Right ventricle myocardium superior (tissue), 1 donor: ENCODE measurements at places on chromosomes 12 and 14. TPM values are rescaled to one million over a fixed set of nuclear protein-coding genes. Genes with fewer than 3 reads are reported as not detected.
A peak's percentile ranks its signal among the peaks of the same experiment; 100 is the strongest.

The KCNK13 gene
- total RNA-seq = 4.7 TPM

The FAM222A gene
- total RNA-seq = 25.0 TPM

The AICDA gene
- not detected for total RNA-seq

The ADGRD1 gene
- 86.1 TPM for total RNA-seq

The RASSF9 gene
- total RNA-seq = 4.5 TPM

The PIWIL1 gene
- not detected for total RNA-seq

The NFATC4 gene
- 25.6 TPM for total RNA-seq

The HOXC10 gene
- total RNA-seq = not detected

The KCNC2 gene
- total RNA-seq = not detected

The ASCL1 gene
- total RNA-seq = not detected

The DAZAP2 gene
- 124 TPM for total RNA-seq

The MFAP5 gene
- 45.9 TPM for total RNA-seq

DNA sequence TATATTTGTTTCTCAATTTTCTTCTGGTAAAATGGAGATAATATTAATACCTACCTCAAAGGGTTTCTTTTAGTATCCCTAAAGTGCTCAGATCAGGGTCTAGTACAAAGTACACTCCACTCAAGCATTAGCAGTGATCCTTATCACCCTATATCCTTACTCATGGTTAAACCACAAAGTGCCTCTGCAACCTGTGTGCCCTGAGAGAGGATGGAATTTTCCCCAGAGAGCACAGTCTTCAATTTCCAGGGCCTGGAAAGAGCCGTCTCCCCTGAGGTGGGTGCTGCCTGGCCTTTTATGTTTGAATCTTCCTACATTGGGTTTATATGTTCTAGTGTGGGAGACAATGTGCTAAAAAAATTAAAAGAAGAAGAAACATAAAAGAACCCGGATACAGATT, 183.1 kb upstream of the FBXO33 start:
- DNase-seq = no peak

DNA sequence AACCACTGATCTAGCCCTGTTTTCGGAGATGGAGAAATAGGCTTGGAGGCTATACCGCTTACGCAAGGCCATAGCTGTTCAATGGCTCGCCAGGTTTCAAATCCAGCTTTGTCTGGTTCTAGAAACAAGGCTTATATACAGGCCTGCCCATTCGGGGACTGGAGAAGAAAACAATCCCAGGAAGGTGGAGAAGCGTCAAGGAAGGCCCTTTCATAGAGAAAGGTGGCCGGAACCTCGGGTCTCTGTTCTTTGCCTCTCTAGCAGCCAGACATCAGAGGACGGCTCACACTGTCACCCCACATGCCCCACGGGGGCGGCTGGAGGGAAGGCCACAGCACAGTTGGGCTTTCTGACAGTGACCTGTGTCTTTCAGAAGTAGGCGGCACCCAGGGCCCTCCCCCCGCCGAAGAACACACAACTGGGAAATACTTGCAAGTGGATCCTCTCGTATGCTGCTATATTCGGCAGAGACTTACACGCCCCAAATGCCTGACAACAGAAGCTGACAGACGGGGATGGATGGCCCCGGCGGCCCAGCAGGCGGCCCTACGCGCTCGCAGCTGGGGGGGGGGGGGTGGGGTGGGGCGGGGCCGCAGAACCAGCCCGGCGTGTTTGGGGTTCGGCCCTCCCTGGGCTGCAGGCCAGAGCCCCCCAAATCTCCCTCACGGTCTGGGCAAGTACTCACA, 4.5 kb upstream of the SETD1B start:
- peak; percentile 85 for DNase-seq

- no peak for DNase-seq
Observed at GRCh38 chr12:109760930-109761921, 47.6 kb downstream of the FAM222A start.

- peak; percentile 62 for DNase-seq
Observed at GRCh38 chr14:55599250-55599879, 19.4 kb downstream of the KTN1 start.

GRCh38 chr12:19150273-19150900, 20.9 kb downstream of the PLEKHA5 start:
- no peak for DNase-seq

DNA sequence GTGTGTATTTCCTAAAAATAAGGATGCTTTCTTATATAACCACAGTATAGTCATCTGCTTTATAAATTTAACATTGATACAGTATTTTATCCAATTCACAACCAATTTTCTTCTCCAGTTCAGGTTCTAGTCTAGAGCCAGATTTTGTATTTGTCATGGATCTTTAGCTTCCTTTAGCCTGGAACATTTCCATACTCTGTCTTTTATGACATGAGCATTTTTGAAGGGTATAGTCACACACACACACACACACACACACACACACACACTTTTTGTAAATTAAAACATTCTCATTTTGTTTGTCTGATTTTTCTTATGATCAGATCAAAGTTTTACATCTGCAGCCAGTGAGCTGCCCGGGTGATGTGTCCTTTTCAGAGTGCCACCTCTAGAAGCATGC, 25.4 kb downstream of the CGRRF1 start:
- no peak for DNase-seq

DNA sequence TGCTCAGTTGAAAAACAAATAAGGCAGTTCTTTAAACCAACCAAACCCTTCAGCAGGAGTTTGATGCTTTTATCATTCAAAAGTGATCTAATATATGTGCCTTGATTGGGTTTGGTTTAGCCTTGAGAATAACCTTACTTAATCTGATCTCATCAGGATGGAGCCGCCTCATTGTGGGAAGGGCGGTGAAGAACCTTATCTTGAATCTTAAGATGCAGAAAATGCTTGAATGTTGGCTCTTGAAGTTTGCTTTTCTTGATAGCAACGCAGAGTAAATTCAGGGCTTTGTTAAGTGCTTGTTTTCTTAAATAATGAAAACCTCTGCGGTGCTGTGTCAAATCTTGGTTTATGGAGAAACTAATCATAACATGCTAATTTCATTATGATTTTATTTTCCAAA, 138.2 kb downstream of the MON2 start:
- no peak for DNase-seq

GRCh38 chr12:107241411-107241810, 148.1 kb upstream of the CRY1 start:
- no peak for DNase-seq

DNA sequence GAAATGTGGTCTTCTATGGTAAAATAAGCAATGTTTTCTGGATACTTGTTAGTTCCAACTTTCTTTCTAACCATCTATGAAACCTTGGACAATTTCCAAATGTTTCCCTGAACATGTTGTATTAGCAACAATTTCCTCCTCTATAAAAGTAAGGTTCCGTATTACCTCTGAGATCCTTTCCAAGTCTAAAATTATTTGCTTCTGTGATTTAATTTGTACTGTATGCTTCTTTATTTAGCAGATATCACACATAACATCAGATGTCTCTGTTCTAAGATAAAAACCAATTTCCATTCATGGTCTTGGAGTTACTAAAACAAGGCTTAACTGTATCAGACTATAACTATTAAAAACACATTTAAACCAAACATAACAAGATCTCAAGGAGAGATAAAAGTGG, 177.2 kb downstream of the FOXA1 start:
- no peak for DNase-seq

DNA sequence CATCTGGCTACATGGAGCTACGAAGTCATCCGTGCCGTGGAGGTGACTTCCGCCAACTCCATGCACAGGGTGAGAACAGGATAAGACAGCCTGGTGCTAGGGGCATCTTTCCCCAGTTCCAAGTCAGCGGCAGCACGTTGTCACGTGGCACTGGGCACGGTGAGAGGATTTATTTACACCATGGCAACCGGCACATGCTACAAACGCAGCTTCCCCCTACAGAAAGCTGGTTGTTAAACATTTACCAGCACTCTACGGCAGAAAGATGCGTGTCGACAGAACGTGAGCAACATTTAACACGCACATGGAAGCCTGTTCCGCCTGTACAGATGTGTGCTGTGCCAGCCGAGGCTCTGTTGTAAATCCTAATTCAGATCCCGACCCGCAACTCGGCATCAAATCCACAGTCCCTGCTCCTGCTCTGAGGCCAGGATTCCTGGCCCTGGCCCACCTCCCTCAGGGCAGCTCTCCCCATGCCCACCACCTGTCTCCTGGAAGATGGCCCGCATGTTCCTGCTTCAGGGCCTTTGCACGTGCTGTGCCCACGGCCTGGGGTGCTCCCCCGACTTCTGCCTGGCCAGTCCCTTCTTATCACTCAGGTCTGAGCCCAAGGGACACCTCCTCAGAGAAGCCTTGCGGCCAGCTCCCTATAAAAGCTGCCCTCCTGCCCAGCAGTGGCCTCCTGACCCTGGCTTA, 114.1 kb downstream of the RFLNA start:
- no peak for DNase-seq

GRCh38 chr12:126419131-126419530, 1353.9 kb downstream of the AACS start:
- no peak for DNase-seq

DNA sequence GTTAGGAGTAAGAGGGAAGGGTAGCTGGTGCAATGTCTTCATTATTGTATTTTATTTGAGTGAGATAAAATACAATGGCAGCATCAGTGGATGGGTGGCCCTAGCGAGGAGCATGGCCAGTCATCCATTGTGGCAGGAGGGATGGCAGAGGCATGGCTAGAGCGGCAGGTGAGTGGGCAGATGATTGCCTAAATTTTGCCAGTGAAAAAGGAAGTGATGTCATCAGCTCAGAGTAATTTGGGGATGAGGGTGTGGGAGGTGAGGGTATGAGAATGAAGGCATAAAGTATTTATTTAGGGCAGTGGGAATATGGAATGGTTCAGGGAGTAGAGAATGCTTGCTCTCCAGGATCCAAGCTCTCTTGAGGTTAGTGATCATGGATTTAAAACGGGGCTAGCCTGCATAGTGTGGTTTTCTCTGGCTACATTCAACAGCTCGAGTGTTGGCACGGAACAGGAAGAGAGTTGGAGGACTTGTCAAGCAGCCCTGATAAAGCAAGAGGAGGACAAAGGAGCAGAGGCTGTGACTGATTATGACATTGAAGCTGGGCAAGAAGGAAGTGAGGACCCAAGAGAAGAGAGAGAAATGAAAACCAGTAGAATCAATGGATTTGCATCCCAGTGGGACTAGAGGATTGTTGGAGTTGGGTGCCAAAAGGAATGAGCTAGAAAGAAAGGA, 18.7 kb upstream of the SERPINA6 start:
- no peak for DNase-seq

- peak; percentile 44 for DNase-seq
Observed at GRCh38 chr12:124475295-124476010, 92.0 kb downstream of the NCOR2 start.

- no peak for DNase-seq
Observed at GRCh38 chr12:68530965-68531364, 79.7 kb upstream of the RAP1B start.

DNA sequence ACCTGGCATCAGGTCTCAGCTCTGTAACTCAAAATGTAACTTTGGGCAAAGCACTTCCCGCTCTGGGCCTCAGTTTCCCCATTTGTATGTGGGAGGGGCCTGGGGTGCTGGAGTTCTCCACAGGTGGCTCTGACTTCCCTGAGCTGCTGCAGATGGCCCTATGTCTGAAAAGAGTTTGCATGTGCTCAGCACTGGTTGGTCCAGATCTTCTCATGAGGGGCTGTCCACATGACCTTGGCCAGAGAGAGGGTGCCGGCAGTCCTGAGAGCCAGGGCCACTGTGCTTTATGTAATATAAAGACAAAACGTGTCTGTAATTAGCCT, 7.2 kb upstream of the CACNA2D4 start:
- peak; percentile 19 for DNase-seq

GRCh38 chr12:15118955-15119354, 102.3 kb downstream of the RERG start:
- DNase-seq = no peak

- DNase-seq = peak; percentile 52
Observed at GRCh38 chr12:102756530-102756929, 160.5 kb downstream of the PAH start.

- no peak for DNase-seq
Observed at GRCh38 chr14:77353469-77354141, 23.3 kb downstream of the TMED8 start.

DNA sequence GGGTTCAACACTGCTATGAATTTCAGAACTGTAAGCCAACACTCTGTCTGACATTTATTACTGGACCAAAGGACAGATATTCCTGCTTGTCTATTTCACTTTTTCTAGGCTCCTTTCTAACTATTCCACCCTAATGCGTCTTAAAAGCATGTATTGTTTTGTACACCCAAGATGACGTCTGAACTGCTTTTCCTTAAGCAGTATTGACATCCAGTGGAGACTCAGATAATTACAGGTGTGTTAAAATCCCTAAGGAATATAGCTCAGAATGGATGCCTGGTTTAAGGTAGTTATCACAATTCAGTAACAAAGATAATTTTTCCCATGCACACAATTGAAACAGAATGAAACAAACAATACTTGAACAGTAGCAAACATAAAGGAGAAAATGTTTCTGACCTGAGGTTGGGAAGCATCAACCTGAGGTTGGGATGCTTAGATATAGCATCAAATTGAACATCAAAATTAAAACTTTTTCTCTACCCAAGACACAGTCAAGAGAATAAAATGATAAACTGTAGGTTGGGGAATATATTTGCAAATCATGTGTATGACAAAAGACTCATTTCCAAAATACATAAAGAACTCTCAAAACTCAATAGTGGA, 93.7 kb upstream of the PTPRR start:
- DNase-seq = no peak

DNA sequence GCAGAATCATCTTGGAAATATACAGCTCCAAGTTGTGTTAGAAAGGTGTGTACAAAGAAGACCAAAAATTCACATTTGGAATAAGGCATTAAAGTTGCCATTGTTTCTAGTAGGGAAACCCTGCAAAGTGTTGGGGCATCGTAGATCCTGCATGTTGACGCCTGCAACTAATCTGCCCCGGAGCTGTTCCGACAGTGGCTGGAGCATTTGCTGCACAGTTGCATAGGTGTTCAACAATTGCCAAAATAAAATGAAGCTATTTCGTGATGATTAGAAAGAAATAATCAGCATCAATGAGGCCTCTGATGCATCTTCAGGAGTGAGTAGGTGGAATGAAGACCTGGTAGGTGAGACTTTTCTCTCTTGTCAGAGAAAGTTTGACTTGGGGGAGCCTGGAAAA, 47.3 kb downstream of the DAD1 start:
- DNase-seq = no peak
